EL (cell line): ENCODE measurements at places on chromosomes 11 and 22.
A peak's percentile ranks its signal among the peaks of the same experiment; 100 is the strongest.

DNA sequence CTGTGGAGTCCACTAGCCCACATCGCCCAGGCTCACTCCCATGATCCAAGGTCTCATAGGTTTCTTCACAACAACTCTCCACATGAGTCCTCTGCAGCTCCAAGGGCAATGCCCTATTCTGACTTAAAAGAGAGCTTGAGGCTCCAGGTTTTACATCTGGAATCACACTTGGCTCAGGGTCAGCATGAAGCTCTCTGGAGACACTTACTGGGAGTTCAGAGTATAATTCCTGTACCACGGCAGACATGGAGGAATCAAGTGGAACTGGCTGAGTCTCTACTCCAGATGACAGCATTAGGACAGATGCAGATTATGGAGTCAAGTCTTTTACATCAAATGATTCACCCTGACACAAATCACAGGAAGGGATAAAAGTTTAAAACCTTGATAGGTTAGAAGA is 11.4 kb downstream of the PRR14L start:
- peak; percentile 6 for DNase-seq

GRCh38 chr11:75424396-75424795 is 8.6 kb downstream of the KLHL35 start:
- DNase-seq: no peak

- no peak for DNase-seq
Observed at GRCh38 chr11:11243590-11244469, 109.2 kb downstream of the CSNK2A3 start.

DNA sequence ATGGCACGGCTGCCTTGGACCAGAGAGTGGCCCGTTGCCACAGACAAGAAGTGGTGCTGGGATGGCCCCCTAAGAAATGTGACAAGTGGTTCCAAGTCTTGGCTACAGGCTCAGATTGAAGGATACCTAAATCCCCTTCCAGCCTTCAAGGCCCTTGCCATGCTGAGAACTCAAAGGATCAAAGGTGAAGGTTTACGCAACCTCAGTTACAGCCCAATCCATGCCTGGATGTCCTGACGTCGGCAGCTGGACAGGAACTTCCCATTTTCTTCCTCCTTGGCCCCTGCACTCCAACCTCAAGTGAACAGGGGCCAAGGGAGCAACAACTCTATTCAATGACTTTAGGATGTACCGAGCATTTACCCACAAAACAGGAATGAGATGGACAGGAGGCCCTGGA is 95.4 kb downstream of the DHCR7 start:
- DNase-seq: no peak
